M059J (cell line): ENCODE measurements at places on chromosomes 12 and 14. TPM values are rescaled to one million over a fixed set of nuclear protein-coding genes. Genes with fewer than 3 reads are reported as not detected.

RHOJ gene
- total RNA-seq, result 1.6 and 1.8 TPM in 2 replicates

IL23A gene
- not detected in 2 replicates for total RNA-seq

GIT2 gene
- 25.5 and 33.7 TPM in 2 replicates for total RNA-seq

AACS gene
- total RNA-seq, result 19.4 and 25.3 TPM in 2 replicates

KDM5A gene
- total RNA-seq, result 33.8 and 40.3 TPM in 2 replicates

SLC10A1 gene
- not detected in 2 replicates for total RNA-seq

CLEC4D gene
- total RNA-seq, result not detected in 2 replicates

SIX1 gene
- 8.0 and 12.5 TPM in 2 replicates for total RNA-seq

DPPA3 gene
- total RNA-seq, result not detected in 2 replicates

- DNase-seq, result no peak
These were observed 335.5 kb upstream of the SFSWAP start for GRCh38 chr12:131375261-131375971.

GRCh38 chr14:47675466-47676314 lies at the start of gene MDGA2:
MDGA2 (minus strand) TSS chr14:47675605.
- DNase-seq, result no peak

GRCh38 chr12:119715268-119715620 lies 47.3 kb downstream of the PRKAB1 start:
- DNase-seq, result peak; percentile 29

GRCh38 chr12:1826401-1826800 lies 6.0 kb downstream of the LRTM2 start:
- no peak for DNase-seq

DNA sequence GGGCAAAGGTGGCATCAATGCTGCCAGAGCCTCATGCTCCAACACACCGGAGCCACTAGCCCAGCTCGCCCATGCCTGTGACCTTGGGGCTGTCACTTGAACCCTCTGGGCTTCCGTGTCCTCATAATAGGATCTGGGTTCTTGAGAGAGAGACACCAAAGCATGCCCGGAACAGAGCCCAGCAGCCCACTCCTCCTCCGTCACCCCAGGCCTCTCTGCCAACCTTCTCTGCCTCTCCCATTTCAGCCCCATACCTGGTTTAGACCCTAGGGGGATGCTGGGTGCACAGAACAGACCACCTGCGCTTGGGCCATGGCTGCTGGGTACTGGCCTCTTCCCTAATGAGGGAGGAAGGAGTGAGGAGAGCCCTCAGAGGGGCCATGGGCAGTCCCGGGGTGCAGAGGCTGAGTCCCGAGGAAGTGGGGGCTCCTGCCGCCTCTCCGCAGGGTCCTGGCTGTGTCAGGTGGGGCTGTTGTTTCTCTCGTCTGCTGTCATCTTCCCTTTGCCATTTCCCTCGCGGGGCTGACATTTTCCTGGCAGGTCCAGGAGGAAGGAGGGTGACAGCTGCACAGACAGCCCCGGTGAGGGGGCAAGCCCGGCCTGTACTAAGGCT lies 172.4 kb upstream of the RTL1 start:
- DNase-seq, result no peak

- no peak for DNase-seq
These were observed 84.7 kb upstream of the FRMD6 start for GRCh38 chr14:51566831-51567582.

- DNase-seq, result no peak
These were observed 54.6 kb downstream of the CALM1 start for GRCh38 chr14:90451443-90451842.

- DNase-seq, result no peak
These were observed 78.7 kb downstream of the PPM1A start for GRCh38 chr14:60327447-60328331.

DNA sequence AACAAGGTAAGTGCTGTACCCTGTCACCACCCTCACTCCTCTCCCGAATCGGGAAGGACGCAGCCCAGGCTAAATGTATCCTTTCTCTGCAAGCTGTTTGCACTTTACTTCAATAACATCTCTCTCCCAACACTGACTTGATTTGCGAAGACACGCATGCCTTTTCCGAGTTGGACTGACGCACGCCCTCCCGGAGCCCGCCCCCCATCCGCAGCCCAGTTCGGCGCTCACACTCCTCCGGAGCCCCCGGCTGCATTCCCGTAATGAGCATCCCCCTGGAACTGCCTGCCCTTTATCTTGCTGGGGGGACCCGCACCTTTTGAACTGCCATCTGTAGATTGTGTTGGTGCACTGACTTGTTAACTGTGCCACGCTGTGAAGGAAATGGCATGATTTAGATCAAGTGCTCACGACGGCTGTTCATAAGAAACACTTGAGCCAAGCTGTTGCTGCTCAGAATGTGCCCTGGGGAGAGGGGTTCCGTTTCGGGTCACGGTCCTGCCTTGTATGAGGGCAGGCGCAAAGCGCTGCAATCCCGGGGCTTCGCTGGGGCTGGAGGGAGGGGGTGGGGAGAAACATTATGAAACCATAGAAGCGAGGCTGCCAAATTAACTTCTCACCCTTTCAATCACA lies 176.6 kb upstream of the CDKN3 start:
- DNase-seq, result no peak

DNA sequence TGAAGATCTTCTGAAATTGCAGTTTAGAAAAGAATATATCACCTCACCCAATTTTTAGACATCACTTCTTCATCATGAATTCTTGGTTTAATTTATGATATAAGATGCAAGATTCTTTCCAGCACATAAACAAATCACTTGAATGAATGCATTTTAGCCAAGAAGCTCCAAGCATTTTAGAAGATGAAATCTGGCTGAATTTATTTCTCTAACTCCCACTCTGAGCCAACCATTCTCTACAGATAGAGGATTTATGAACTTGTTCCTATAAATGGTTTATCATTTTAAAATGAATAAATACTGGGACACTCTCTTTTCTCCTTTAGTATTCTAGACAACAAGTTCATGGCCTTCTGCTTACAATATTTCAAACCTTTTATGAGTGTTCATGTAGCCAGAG lies 71.7 kb downstream of the GRIP1 start:
- DNase-seq, result no peak

DNA sequence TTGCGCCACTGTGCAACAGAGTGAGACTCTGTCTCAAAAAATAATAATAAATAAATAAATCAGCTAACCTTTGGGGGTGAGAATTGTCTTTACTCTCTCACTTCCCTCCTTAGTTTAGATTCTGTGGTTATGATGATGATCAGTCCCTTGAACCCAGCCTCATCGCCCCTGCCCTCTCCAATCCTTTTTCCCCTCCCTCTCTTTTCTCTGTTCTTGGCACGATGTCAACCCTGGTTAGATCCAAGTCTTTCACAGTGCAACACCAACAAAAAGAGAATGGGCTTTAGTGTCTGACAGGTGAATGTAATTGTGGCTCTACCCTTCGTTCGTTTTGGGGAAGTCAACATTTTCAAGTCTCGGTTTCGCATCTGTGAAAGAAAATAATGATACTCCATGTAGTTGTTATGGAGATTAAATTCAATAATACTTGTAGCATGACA lies 59.0 kb downstream of the NTN4 start:
- no peak for DNase-seq

GRCh38 chr14:77920312-77920711 lies 120.4 kb downstream of the ADCK1 start:
- no peak for DNase-seq

DNA sequence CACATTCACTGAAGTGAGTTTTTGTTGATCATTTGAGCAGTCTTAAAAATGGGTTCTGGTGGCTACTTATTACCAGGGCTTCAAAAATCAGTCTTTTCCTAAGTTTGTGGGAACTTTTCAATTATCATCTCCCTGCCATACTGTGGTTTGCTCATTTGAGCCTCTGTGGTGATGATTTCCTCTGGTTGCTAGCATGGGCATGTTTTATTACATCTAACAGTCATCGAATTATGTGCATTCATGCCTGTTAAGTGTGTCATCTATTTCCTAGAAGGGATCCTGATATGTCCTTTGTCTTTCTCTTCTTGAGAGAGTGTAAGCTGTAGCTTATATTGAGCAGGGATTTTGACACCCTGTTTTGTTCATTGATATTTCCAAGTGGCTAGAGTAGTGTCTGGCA lies 116.8 kb downstream of the WIF1 start:
- DNase-seq, result peak; percentile 1

DNA sequence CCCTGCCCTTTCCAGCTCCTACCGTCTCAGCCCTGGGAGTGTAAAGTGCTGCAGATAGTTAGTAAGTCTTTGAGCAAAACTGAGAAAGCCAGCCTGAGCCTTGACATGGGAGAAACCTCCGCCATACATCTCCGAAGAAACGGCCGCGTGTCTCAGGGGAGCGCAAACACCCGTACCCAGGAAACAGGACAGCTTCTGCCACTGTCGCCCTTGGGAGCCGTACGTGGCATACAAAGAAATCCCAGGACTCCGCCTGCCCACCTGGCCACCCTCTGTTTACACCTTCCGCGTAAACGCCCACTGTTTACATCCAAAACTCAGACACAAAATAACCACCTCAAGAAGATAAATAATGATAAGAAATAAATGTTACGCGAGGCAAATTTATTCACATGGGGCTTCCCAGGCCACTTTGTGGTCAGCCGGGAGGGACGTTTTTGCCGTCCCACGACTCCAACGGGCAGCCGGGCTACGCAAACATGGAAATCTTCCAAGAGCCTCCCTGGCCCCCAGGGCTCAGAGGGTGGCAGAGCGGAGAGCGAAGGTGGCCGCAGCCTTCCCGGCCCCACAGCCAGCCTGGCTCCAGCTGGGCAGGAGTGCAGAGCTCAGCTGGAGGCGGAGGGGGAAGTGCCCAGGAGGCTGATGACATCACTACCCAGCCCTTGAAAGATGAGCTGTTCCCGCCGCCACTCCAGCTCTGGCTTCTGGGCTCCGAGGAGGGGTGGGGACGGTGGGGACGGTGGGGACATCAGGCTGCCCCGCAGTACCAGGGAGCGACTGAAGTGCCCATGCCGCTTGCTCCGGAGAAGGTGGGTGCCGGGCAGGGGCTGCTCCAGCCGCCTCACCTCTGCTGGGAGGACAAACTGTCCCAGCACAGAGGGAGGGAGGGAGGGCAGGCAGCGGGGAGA lies at the start of gene BDKRB2:
TSS of gene BDKRB2 (plus strand) at position 689 of the 908 bp plus-strand sequence. CDS start 32,269 bp downstream, outside the sequence.
- DNase-seq, result peak; percentile 91

GRCh38 chr14:89565607-89566006 lies 148.6 kb upstream of the FOXN3 start:
- no peak for DNase-seq
